ENCODE measurements at places on chromosomes 5 and 9.
A peak's percentile ranks its signal among the peaks of the same experiment; 100 is the strongest.

DNA sequence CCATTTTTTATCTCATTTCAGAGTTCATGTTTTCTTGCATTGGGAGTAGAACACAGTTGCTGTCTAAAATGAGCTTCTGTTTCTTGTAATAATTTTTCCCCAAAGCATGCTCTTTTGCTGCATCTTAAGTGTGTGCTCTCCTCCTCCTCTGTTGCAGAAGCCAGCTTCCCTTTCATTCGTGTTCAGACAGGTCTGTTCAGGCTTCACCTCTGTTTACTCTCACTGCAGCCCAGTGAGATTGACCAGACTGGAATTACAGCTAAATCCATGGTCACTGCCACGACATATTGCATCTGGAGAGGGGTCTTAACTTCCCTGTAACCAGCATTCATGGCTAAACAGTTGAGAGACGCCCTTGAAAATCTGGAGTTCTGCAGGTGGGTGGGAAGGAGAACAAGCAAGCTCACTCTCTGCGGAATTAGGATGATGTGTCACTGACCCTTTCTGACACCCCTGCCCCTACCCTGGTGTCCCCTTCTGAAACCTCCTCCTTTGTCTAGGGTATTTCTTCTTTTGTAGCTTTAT is 223.2 kb downstream of the FSTL4 start:
- DNase-seq = no peak

- peak; percentile 47 for DNase-seq
Observed at GRCh38 chr9:4796988-4797853, 4.5 kb downstream of the RCL1 start.

DNA sequence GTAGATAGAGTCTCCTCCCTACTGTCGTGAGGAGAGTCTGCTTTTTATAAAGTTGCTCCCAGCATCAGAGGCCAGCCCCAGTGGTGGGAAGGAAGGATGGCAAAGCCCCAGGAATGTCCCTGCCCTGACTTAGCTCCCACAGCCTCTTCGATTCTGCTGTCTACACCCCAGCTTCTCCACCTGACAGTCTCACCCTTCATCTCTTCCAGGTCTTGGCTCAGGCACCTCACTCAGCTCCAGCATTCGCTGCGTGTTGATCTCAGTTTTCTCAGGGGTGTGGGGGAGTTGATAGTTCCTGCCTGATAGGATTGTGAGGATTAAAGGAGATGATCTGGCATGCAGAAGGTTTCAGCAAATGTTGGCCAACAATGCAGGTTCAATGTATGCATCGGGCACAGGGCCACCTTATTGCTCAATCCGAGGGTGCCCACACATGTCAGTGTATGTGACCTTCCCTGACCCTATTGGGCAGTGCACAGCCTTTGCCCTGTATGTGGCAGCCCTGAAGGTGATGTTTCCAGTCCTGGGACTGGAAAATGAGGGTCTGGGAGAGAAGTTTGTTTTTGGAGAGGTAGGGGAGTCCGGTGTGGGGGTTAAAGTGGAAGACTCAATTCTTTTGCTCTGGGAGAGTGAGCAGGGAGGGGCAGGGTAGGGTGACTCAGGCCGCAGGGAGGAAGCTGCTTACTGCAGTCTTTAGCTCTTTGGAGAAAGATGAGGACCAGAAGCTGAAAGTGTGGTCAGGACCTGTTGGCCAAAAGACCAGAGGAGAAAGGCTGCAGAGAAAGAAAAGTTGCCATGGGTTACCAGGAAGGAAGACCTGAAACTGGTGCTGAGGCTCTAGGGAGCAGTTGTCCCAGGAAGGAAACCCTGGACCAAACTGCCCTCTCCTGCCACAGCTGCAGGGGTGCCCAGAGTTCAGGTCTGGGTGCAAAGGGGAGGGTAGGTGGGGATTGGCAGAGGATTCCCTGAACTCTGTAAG is 153.2 kb downstream of the MACROH2A1 start:
- DNase-seq = peak; percentile 64

DNA sequence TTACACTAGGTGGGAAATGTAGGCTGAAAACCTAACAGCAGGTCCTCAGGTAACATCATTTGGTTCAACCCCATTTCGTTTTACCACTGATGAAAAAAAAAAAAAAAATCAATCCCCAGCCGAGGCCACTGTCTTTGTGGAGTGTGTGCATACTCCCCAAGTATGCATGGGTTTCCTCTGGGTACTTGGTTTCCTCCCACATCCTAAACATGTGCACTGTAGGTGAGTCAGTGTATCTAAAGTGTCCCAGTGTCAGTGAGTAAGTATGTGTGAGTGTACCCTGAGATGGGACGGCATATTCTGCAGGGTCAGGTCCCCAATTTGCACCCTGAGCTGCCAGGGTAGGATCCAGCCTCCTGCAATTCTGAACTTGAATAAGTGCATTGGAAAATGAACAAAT is 966.5 kb upstream of the DMAC1 start:
- no peak for DNase-seq

DNA sequence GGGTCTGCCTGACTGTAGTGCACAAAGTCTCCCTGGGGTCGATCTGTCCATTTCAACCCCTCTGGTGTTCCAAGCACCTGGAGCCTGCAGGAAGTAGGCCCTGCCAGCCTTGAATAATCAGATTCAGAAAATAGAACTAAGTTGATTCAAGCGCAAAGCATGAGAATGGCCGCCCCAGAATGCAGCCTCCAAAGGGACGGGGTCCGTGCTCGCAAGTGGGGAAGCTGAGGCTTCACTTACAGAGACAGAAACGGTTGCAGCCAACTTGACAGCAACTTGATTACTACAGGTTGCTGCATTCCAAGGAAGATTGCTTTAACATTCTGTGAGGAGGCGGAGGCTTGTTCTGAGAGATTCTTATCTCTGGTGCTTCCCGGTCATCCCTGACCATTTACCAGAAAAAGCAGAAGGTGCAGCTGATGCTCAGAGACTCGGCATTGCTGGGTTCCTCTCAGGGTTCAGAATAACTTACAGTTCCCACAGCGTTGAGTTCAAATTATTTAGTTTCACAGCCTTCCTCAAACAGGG is 14.9 kb upstream of the LRRC14B start:
- no peak for DNase-seq

GRCh38 chr5:36017622-36018021 is 26.4 kb upstream of the UGT3A1 start:
- no peak for DNase-seq

DNA sequence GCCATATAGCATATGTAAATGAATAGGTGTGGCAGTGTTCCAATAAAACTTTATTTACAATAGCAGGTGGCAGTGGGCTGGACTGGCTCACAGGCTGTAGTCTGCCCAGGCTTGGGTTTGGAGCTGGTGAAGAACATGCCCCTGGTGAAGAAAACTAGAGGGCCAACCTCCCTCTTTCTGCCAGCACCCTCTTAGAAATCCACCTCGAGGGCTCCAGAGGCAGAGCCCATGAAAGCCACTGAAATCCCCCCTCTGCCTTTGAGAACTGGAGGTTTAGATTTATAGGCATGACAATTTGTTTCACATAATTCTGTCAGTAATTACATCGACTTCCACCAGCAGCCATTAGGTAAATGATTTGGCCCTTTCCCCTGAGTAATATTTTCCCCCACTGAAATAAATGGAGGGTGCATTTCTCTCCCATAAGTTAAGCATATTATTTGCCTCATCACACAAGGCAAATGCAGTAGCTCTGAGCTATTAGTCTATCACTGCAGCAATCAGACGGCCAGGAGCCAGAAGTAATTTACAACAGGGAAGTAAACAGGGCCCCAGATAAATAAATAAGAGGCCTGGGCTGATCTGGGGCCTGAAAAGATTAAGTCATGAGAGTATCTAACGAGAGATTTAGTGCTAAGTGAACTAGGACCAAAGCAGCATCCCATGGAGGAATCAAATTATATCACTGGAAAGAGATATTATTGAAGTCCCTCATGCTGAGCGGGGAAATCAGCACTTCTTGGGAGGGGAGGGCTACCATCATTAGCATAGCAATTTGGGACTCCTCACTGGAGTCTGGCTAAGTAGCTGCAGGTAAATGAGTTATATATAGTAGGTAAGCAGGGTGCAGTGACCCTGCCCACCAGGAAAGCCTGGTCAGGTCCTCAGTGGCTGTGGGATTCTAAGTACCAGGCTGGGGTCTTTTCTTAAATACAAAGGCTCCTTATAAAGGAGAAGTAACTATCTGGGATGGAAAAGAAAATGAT is 123.9 kb downstream of the SLIT3 start:
- no peak for DNase-seq

DNA sequence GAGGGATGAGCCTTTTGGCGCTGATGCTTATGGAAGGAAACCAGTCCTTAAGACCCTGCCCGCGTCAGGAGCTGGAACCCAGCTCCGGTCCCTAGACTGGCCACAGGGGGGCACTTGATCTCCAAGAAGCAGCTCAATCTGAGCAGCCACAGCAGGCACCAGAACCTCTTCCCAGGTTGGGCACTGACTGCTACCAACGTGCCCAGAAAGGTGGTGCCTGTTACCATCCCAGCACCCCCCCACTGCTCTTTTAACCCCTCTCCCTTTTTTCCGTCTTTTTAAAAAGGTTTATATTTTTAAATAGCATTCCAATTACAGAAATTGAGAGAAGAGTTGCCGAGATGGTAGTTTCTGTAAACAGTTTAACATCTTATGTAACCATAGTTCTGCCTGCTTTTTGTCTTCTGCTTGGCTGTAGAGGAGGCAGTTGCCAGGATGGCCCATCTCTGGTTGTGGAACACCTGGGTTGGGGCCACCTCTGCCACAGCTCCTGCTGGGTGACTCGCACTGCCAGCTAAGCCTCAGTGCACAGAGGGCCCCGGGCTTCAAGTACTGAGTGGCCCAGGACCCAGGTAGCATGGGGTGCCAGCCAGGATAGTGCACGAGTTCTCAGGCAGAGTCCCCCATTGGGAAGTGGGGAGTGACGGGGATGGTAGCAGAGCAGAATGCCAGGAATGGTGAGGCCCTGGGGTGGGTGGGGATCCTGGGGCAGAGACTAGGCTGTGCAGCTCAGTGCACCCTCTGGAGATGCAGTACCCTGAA is 62.8 kb downstream of the PFDN1 start:
- DNase-seq = peak; percentile 72

- no peak for DNase-seq
Observed at GRCh38 chr5:176740131-176740701, 70.1 kb upstream of the UNC5A start.

- no peak for DNase-seq
Observed at GRCh38 chr9:74940600-74940999, 12.1 kb downstream of the C9orf40 start.

GRCh38 chr9:117076571-117077290 is 338.1 kb downstream of the ASTN2 start:
- DNase-seq = no peak

GRCh38 chr5:122306461-122306860 is 5.6 kb upstream of the SNCAIP start:
- no peak for DNase-seq

DNA sequence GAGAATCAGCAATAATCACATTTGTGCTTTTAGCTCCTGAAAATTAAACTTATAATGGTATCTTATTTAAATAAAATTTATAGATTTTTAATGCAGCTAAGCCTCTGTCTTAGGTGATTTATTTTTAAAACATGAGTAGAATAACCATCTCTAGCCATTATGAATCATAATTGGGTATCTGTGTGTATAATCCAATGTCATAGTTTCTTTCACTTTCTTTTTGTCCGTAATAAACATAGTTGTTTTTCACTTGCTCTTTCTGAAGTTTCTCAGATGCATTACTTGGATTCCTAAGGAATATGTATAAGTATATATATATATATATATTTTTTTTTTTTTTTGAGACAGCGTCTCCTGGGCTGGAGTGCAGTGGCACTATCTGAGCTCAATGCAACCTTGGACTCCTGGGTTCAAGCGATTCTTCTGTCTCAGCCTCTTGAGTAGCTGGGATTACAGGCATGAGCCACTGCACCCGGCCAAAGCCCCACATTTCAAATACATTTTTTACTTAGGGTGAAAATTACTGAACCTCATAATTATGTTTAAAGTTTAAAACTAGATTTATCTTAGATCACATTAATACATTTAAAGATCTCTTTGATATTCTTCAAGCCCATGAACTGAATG is 377.1 kb downstream of the PRDM9 start:
- DNase-seq = no peak

DNA sequence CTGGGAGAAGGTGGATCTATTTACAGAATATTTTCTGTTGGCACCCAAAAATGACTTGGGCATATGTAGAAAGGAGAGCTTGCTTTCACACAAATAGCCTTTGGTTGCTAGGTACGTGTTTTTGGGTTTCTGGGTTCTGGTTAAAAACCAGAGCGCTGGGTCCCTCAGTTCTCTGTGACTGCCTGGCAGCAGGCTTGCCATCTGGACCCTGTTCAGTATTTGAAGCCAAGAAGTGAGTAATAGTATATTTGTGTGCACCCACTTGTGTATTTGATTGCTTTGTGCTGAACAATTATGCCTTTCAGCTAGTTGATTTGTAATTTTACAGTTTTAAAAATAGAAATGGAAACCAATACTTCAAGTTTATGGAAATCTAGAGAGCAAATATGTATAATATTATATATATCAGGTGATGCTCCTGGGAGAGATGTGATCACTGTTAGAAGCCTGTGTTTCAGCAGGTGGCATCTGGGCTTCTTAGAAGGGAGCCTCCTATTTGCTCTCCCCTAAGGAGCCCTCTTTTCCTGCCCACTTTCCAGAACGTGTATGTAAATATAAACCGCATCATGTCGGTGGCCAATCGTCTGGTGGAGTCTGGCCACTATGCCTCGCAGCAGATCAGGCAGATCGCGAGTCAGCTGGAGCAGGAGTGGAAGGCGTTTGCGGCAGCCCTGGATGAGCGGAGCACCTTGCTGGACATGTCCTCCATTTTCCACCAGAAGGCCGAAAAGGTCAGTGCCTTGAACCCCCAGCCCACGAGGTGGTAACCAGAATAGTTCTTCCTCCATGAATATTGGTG is 153.6 kb downstream of the TRIO start:
- DNase-seq = no peak

- DNase-seq = no peak
Observed at GRCh38 chr5:159100782-159101646, 1.3 kb upstream of the EBF1 start.

DNA sequence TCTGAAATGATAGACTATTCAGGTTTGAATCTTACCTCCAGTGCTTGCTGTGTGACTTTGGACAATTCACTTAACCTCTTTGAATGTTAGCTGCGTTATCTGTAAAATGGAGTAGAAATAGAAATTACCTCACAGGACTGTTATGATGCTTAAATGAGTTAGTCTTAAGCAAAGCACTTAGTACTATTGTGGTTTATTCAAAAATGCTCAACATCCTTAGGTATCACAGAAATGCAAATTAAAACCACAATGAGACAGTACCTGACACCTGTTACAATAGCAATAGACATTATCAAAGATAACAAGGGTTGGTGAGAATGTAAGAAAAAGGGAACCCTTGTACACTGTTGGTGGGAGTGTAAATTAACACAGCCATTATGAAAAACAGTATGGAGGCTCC is 77.6 kb upstream of the FREM1 start:
- DNase-seq = no peak
